SHP77 (cell line): ENCODE measurements at places on chromosomes 3 and 15.

- peak; percentile 11 for DNase-seq
Observed at GRCh38 chr3:10469441-10470119, 35.8 kb downstream of the ATP2B2 start.

GRCh38 chr3:131494706-131495105, 8.1 kb downstream of the MRPL3 start:
- no peak for DNase-seq

GRCh38 chr3:150495563-150496168, 50.6 kb downstream of the SERP1 start:
- DNase-seq, result peak; percentile 3

DNA sequence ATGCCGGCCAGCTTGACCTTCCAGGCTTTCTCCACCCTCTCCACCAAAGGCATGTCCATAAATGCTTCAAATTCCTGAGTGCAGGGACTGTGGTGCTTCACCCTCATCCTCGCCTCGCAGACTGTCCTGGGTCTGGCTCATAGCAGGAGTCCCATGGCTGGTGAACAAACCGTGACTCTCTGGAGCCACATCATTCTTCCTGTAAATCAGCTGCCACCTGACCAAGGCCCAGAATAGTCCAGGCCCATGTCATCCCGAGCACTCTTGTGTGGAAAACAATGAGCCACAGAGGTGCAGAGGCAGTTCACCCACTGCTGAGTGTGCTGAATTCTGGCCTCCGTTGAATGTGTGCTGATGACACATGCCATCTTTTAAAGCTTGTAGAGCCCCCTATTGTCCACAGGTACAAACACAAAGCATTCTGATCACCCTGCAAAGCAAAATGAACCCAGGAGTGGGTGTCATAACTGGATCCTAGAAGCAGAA, 68.6 kb downstream of the ABHD5 start:
- DNase-seq, result no peak

DNA sequence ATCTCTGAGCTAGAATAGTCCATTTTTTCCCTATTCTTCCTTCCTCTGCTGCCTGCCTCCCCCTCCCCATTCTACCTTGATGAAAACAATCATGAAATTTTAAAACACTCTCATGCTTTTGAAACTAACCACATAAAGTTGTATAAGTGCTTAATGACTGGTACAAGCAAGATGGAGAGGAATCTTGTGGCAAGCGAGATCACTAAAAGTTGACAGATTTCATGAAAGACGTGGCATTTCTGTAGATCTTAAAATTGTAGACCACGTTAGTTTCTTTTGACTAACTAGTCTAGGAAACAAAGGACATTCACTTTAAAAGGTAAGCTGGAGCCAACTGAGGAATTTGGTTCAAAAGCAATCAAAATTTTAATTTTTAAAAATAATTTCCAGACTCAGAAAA, 35.4 kb downstream of the HHLA2 start:
- no peak for DNase-seq
